Activated CD8-positive, alpha-beta memory T cell treated with anti-CD3 and anti-CD28 coated beads for 48 hours (primary cell): ENCODE measurements at places on chromosomes 5 and 9.

DNA sequence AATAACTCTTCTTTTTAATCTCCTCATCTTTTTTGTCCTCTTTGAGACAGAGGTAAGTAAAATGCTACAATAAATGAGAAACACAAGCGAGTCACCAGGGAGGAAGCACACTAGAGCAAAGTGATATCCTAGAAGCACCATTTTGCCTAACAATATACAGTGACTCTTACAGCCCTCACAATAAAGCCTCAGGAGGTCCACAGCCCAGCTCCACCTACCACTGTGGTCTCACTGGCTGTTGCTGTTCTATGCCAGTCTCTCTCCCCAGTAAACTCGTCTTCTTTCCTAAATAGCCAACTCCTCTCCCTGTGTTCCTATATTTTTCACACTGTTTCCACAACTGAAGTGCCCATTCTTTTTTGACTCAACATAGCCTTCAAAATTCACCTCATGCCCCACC is 44.3 kb downstream of the TNFSF15 start:
- DNase-seq: no peak

- no peak for DNase-seq
Measured at GRCh38 chr5:94672746-94673145, 54.3 kb downstream of the SLF1 start.

DNA sequence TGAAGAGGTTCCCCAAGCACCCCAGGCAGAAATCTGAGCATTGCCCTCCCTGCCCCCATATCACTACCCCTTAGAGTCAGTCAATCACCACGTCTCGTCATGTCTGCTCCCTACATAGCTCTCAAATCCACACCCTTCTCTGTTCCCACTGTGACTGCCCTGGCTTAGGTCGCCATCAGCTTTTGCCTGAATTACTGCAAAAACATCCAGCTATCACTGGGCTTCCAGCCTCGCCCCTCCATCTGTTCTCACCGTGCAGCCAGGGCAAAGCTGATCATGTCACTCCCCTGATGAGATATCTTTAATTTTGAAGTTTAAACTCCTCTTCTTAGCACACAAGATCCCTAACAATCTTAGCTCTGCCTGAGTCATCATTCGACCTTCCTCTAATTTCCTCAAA is 89.6 kb upstream of the TBC1D2 start:
- DNase-seq: no peak

GRCh38 chr9:120507936-120508510 is 71.9 kb downstream of the CDK5RAP2 start:
- DNase-seq: no peak

DNA sequence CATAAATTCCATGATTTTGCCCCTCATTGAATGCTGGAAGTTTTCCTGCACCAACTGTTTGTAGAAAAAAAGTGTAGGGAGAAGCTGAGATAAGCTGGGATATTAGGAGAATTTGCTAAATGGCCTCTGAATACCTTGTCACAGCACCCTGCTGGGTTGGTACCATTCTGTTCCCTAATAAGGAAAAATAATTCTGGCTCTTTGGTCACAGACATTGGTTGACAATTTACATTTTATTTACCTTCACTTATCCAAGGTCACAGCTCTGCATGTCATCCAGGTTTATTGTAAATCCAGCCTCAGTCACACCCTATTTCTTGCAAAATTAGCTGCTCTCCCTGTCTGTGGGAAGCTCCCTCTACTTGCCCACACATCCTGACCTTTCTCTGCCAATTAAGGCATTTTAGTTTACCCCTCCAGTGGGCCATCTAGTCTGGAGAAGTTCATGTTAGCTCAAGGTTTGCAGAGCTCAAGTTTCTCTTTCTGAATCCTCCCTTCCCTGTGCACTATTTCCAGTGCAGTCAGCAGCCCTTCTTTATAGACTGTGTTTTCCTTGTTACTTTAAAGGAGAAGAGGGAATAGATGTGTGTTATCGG is 115.4 kb upstream of the NTRK2 start:
- no peak for DNase-seq

DNA sequence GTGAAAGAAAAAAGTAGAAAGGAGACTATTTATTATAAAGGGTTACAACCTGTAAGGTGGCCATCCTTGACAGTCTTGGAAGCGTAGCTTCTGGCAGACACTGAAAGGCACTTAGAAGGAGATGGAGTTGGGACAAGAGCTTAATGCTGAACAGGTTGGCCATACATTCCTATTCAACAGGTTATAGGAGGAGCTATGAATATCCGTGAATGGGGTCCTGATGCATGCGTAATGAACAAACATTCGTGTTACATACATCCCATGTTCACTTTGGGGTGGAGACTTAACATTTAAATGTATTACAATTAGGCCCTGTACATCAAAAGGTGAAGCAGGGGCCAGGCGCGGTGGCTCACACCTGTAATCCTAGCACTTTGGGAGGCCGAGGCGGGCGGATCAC is 33.3 kb upstream of the GTF2H2C start:
- no peak for DNase-seq

- no peak for DNase-seq
Measured at GRCh38 chr5:105952875-105953274, 1717.9 kb downstream of the EFNA5 start.

GRCh38 chr5:172835290-172835993 is 1.4 kb downstream of the ERGIC1 start:
- no peak for DNase-seq

DNA sequence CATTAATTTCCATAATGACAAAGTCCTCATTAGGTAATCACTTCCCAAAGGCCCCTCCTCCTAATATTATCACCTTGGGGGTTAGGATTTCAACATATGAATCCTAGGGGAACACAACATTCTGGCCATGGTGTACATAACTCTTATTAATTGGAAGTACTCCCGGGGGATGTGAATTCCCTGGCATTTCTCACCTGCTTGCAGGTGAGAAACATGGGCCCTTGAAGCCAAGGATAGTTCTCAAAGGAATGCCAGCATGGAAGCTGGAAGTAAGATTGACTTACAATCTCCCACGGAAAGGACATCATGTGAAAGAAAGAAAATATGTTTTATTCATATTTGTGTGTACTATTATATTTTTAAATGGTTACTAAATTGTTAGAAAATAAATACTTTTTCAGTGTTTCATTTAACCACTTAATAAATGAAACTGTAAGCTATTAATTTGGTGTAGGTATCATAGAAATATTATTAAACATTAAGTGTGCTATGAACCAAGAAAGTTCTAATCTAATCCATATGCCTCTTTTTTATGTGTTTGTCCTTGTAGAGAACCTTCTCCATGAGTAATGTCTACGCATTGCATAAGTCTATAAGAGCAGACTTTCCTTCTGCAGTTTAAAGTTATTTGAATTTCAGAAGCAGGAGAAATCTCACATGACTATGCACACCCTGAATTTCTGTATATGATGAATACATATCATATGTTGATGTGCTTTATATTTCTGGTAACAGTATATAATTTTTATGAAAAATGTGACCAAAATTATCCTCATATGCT is 59.4 kb downstream of the ANXA1 start:
- DNase-seq: no peak

DNA sequence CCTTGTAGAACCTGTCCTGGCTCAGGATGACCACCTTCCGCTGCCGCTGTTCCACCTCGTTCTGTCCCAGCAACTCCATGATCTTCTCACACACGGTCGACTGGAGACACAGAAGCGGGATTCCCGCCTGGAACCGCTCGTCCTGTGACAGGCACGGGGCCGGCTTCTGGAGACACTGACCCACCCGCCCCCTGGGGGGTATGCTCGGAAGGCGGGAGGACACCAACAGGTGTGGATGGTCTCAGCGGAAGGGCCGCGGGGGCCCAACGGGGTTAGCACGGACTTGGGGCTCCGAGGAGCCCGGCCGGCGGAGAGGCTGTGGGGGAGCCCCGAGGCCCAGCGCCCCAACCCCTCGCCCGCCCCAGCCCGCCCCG is 530 bp downstream of the UCK1 start:
- no peak for DNase-seq

GRCh38 chr5:142994218-142994617 is 224.0 kb downstream of the ARHGAP26 start:
- DNase-seq: no peak

DNA sequence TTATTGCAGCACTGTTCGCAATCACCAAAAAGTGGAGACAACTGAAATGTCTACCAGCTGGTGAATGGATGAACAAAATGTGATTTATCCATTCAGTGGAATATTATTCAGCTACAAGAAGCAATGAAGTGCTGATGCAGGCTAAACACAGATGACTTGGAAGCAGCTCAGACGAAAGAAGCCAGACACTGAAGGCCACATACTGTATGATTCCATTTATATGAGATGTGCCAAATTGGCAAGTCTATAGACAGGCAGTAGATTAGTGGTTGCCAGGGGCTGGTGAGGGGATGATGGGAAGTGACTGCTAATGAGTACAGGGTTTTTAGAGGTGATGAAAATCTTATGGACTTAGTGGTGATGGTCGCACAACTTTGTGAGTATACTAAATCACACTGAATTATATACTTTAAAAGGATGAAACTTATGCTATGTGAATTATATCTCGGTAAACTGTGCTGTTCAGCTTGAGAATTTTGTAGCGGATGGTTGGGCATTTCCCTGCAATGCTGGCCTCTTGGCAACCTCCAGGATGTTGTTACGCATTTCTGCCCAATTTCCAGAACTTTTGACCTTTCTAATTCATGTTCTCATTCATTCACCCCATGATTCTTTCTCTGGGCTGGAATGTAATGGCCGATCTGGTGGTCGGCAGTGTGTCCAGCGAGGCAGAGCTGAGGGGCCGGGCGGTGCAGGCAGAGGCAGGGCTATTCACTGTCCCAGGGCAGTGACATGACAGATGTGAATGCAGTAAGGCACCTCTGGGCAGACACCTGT is 22.0 kb upstream of the WNK2 start:
- no peak for DNase-seq

DNA sequence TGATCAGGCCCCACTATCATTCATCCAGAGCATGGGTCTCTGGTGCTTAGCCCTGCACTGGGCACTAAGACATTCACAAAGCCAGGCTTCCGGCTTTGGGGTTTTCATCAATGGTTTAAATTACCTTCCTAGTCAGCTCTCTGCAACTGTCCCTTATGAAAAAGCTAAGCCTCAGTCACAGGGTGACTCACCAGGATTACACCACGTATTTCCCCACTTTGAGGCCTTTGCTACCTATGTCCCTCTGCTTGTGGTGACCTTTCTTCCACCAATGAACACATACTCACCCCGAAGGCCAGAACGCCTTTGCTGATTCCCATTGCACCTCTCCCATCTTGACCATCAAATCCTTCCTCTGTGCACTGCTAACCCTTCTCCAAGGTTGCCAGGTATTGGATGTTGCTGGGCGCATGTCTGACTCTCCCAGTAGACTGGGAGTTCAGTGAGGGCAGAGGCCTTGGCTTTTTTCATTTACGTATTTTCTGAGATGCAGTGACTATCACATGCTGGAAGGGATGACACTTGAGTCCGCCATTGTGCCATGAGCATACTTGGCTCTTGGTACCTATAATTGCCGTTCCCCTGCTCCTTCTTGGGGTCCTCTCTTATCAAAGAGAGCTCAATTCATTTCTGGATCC is 58.7 kb upstream of the TNFSF8 start:
- peak; percentile 16 for DNase-seq

DNA sequence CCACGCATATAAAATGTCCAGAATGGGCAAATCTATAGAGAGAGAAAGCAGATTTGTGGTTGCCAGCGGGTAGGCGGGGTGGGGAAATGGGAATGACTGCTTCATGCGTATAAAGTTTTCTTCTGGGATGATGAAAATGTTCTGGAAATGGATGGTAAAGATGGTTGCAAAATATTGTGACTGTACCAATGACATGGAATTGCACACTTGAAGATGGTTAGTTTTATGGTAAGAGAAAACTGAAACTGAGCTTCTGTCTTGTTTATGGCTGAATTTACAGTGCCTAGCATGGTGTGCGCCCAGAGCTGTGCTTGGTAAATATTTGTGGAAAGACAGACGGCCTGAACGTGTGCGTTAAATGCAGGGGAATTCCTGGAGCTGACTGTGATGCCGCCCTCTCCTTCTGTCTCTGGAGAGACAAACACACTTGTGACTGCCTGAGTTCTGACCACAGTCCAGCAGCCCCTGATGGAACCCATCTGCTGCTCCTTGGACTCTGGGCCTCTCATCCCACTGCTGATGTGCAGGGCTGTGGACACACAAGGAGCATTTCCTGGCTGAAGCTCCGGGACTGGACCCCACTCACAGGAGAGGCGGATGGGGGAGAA is 8.6 kb upstream of the PTGES start:
- no peak for DNase-seq

- DNase-seq: peak; percentile 55
Measured at GRCh38 chr5:170638454-170639220, 134.8 kb downstream of the KCNIP1 start.

- no peak for DNase-seq
Measured at GRCh38 chr5:36403632-36404311, 102.1 kb upstream of the RANBP3L start.

- no peak for DNase-seq
Measured at GRCh38 chr5:6733411-6734242, 20.4 kb downstream of the TENT4A start.

DNA sequence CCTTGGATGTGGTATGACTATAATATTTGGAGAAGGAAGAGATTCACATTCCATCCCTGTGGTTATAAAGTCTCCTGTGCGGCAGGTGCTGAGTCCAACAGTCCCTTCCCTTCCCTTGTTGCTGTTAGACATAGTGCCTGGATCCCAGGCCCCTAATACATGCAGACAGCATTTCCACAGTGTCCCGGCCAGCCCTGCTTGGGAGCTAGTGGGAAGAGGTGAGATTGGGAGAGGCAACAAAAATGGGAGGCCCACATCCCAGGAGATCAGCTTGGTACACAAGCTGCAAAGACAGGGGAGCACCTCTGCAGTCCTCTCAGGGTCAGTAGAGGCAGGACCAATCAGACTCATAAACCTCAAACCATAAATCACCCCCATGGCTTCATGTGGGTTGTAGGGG is 3.3 kb upstream of the NEURL1B start:
- DNase-seq: no peak

GRCh38 chr5:112196584-112196983 is 222.5 kb downstream of the EPB41L4A start:
- no peak for DNase-seq

GRCh38 chr5:21225223-21226064 is 1237.4 kb upstream of the CDH18 start:
- DNase-seq: no peak

GRCh38 chr9:102985162-102985895 is 9.8 kb upstream of the CYLC2 start:
- DNase-seq: no peak

DNA sequence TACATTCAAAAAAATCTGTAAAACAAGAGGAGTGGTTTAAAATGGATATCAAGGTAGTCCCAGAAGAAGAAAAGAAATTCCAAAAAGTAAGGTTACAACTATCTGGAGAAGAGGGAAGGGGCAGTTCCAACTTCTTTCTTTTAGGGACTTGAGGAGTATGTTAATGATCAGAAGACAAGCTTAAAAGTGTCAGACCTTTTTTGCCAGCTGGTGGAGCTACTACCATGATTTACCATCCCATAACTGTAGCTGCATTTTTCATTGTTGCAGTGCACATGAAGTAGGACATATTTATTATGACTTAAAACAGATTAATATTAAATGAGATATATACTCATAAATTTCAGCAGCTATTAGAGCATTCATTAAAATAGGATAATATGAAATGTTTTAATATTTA is 158.5 kb upstream of the RGS7BP start:
- no peak for DNase-seq

- no peak for DNase-seq
Measured at GRCh38 chr5:143826951-143827444, 15.0 kb downstream of the HMHB1 start.

- no peak for DNase-seq
Measured at GRCh38 chr9:103977163-103977562, 116.9 kb upstream of the SMC2 start.
